Stimulated activated CD4-positive, alpha-beta T cell treated with anti-CD3 and anti-CD28 coated beads, Interleukin-1b, Interleukin-23, amount 100 ng/mL, for 1 hour (primary cell): ENCODE measurements at places on chromosomes 4 and X.

GRCh38 chr4:8195431-8195830 lies 3.7 kb upstream of the SH3TC1 start:
- no peak for DNase-seq

DNA sequence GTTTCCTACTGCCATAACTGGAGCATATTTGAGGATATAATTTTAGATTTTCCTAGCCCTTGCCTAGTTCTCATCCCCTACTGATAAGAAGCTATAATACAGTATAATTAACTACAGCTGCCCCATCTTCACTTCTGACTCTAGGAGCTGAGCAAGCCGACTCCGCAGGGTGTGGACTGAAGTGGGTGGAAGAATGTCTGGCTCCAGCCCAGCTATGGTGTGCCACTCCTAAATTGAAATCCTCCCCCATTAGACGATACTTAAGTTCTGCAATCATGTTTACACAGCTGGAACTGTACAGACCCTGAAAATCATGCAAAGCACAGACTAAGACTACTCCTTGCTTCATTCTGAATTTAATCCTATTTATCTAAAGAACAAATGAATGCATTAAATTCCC lies 93.1 kb downstream of the PCDH19 start:
- no peak for DNase-seq

GRCh38 chr4:7365462-7366179 lies 69.1 kb downstream of the PSAPL1 start:
- no peak for DNase-seq

- DNase-seq = no peak
Observed at GRCh38 chr4:6961496-6962210, 52.0 kb downstream of the TBC1D14 start.

GRCh38 chr4:16597845-16598596 lies 300.4 kb downstream of the LDB2 start:
- DNase-seq = no peak

DNA sequence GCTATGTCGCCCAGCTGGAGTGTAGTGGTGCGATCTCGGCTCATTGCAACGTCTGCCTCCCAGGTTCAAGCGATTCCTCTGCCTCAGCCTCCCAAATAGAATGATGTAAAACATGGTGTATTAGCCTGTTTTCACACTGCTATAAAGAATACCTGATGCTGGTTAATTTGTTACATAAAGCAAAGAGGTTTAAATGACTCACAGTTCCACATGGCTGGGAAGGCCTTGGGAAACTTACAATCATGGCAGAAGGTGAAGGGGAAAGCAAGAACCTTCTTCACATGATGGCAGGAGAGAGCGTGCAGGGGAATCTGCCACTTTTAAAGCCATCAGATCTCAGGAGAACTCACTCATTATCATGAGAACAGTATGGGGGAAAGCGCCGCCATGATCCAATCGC lies 1191.8 kb downstream of the ARAP2 start:
- DNase-seq = no peak

GRCh38 chrX:2928191-2928582 lies 952 bp downstream of the ARSD start:
- no peak for DNase-seq

GRCh38 chrX:135549519-135549918 lies 29.1 kb downstream of the INTS6L start:
- no peak for DNase-seq

DNA sequence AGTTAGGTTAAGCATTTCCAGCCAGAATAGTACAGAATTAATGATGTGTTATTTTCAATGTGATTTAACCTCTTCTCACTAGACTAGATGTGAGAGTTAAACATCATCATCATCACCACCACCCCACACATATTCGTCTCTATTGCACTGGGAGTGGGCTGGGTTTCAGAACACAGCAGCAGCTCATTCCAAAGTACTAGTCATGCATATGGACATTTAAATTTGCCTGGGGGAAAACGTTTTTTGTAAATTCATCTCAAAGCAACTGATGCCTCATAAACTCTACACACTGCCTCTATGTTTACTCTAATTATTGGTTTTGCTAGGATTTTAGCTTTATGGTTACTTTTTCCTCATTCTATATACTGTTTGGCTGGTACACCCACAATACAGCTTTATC lies 509.1 kb downstream of the PPP4R3C start:
- DNase-seq = no peak

GRCh38 chrX:39157006-39157405 lies 355.7 kb downstream of the MID1IP1 start:
- DNase-seq = no peak

- no peak for DNase-seq
Observed at GRCh38 chrX:38271154-38271716, 50.6 kb upstream of the SRPX start.

DNA sequence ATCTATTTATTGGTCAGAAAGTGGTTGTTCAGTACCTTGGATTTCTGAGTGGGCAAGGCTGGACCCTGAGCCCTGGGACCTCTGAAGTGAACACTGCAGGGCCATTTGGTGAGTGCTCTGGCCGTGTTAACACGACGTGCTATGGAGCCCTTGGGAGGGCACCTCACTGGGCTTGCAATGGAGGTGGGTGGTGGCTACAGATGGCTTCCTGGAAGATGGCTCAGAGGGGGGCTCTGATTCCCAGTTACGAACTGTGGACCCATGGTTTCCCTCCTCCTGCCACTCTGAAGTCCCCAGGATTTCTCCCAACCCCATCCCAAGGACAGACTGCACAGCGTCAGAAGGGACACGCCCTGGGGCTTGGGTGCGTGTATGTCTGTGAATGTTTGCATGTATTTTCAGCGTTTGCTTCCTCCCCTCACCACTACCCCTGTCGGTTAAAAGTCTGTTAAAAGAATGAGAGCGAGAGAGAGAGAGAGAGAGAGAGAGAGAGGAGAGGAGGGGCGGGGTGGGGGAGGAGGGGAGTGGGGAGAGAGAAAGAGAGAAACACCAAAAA lies 3.7 kb upstream of the RHOH start:
- no peak for DNase-seq

DNA sequence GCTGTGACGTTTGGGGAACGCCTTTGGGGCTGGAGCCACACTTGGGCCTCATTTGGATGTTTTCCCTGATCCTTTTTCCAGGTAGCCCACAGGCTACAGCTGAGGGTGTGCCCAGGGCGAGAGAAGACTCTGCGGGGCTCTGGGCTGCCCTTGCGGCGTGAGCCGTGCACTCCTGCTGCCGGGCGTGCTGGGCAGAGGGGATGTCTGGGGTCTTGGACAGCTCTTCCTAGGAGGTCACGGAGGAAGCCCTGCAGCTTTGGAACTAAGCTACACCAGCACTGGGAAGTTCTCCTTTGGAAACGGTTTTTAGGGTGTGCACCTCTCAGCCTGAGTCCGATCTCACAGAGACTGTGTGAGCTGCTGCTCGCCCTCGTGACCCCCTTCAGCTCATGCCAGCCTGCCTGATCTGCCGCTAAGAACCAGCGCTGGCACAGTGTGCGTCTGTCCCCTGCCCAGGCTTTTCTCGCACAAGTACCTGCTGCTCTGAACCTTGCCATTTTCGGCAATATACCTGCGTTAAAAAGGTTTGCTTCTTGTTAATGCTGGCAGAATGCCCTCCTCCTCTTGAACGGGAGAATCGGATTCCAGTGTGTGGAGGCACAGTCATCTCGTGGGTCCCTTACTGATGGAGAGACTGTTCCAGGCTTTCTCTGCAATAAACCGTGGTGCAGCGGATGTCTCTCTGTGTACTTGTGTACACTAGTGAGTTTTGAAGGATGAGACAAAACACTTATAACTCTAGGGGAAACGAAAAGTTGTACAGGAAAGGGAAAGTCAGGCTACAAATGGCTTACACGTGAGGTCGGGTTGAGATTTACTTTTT lies 14.3 kb downstream of the MSANTD1 start:
- DNase-seq = no peak

DNA sequence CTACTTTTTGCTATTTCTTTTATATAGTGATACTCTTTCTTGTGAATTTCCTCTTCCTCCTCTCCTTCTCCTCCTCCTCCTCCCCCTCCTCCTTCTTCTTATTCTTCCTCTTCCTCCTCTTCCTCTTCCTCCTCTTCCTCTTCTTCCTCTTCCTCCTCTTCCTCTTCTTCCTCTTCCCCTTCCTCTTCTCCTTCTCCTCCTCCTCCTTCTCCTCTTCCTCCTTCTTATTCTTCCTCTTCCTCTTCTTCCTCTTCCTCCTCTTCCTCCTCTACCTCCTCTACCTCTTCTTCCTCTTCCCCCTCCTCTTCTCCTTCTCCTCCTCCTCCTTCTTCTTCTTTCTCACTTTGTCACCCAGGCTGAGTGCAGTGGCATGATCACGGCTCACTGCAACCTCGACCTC lies 36.3 kb upstream of the RBMX start:
- DNase-seq = no peak

DNA sequence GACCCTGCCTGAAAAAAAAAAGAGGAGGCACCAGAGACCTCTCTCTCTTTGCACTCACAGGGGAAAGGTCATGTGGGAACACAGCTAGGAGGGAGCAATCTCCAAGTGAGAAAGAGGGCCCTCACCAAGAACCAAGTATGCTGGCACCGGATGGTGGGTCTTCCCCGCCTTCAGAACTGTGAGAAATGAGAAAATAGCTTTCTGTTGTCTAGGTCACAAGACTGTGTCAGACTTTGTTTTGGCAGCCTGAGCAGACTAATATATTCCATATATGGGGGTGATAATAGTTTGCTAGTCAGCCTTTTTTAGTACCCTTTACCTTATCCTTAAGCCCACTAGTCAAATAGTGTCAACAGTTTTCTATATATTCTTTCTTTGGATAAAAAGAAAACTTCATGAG lies 193.0 kb downstream of the TRIML1 start:
- DNase-seq = no peak

- no peak for DNase-seq
Observed at GRCh38 chrX:133633162-133633561, 217.9 kb upstream of the GPC4 start.

DNA sequence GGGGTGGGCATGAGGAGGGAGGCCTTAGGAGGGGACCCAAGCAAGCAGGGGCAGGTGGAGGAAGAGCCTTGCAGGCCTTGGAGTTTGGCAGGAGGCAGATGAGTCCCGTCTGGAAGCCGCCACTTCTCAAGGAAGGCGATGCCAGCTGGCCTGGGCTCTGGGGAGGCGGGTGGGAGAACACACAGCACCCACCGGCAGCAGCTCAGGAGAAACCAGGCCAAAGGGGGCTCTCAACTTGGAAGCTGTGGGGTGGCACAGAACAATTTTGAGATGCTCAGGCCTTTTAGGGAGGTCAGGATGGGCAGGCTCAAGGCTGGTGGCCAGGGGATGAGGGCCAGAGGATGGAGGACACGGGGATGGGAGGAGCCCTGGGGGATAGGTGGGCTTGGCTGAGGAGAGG lies 11.6 kb upstream of the DUSP9 start:
- DNase-seq = no peak
